ENCODE measurements at places on chromosomes 7 and 10.

DNA sequence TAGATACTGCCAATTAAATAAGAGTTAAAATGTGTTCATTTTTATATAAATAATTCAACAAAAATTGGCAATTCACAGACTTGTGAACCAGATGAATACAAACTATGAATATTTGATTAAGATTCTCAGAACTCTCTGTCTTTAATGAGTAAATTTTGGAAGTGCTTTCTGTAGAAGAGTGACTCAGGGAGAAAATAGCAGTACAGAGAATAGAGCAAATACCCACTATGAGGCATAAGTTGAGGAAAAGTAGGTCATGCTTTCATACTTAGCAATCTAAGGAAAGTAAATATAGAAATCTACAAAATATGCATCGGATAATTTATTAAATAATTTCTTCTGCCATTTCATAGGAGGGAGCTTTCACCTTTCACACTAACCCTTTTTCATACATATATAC, 117.7 kb upstream of the TMEM106B start:
- DNase-seq = no peak

GRCh38 chr10:78292250-78292981, 258.8 kb downstream of the RPS24 start:
- DNase-seq = no peak

GRCh38 chr7:1767524-1767923, 97.4 kb downstream of the ELFN1 start:
- peak; percentile 19 for DNase-seq

- DNase-seq = no peak
Measured at GRCh38 chr10:109891105-109891504, 32.2 kb downstream of the XPNPEP1 start.

GRCh38 chr10:117137031-117137910, 799 bp downstream of the VAX1 start:
- DNase-seq = no peak

DNA sequence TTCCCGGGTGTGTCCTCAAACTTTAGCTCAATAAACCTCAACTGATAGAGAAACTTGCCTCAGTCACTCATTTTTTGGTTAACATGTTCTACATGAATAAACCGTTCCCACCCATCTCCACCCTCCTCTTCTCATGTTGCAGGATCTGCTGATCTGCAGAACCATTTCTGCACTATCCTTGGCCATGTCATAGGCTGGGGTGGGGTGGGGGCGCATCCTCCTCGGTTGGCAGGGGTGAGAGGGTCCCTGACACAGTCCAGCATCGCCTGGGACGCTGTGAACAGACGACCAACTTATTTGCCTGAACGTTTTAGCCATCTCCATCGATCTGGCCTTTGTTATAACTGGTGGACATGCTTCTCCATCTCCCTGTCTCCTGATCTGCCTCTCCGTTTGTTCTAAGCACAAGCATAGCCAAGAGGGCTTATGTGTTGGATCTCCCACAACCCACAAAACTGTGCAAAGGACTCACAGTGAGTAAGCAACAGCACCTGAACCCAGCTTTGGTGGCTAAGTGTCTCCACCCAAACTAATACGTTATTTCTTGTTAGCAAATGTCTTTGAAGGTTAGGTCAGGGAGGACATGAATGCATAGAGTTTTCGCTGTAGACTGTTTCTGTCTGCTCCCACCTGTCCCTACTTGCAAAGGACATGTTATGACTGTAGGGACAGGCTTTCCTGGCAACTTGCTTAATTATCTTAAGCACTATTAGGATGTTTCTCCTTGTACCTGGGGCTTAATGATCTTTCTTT, 51.7 kb downstream of the PRKCQ start:
- no peak for DNase-seq

DNA sequence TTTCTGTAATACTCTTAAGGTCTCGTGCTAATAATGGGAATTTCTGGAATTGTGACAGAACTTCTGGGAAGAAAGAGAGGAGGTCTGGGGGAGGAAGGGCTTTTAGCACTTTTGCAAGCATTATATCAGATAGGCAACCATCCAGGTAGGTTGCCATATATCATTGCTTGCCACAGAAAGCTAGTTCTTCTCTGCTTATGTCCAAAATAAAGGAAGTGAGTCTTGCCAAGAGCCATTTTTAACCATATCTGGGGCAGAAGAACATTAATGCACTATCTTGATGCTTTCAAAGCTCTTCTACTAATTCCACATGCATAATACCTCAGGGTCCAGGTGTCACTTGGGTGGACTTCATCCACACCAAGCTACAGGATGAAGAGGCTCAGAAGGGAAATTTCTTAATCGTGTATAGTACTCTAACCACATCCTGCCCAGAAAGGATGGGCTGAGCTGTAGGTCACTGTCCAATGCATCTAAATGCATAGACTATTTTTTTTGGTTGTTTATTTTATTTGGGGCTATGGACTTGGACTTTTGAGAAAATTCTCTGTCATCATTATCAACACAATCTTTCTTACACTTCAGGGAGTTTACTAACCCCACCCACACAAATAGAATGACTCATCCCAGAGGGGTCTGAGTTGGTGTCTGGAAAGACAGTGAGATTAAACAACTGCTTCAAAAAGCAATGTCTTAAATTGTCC, 68.9 kb upstream of the ADO start:
- no peak for DNase-seq

DNA sequence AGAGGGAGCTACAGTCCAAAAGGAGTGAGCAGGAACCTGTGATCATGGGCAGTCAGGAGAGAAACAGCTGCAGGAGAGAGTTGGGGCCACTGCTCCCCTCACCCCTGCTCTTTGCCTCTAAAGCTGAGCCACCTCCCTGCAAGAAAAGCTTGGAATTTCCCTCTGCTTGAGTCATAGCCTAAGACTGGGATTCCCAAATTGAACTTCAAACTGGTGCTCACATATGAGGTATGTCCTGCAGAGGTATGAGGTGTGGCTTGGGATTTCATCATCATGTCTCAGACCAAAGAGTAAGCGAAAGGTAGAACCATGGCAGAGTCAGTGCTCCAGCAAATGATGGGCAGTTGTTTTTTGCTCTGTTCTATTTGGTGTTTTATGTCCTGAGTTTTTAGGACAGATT, 237.1 kb upstream of the NRP1 start:
- DNase-seq = no peak

- no peak for DNase-seq
Measured at GRCh38 chr10:72729528-72729927, 37.6 kb downstream of the MCU start.

DNA sequence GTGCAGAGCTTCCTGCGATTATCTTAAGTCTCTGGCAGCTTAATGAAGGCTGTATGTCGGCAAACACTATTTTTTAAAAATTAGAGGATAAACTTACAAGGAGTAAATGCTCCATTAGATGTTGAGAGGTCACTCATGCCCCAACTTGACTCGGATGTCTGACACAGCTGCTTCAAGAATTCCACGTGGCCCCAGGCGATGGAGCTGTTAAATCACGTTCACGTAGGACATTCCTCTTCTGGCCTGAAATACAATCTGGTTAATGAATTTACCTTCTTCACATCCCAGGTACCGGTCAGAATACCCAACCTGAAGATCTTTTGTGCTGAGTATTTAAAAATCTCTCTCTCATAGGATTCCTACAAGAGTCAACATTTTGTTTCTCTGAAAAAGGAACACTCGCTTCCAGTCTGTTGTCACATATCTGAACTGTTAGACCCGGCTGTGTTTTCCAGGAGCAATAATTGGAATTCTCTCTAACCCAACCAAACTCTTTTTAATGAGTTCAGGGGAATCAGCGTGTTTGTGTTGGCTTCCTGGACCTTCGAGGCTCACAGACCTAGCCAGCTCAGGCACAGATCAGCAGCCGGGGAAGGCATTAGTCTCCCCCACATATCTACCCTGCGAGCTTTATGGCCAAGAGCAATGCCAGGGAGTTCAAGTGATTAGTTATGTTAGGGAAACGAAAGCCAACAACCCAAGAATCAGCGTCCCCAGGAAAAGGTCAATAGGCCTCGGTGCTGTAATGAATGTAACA, 284.9 kb downstream of the FGFR2 start:
- DNase-seq = no peak

GRCh38 chr7:48298779-48299178, 127.5 kb downstream of the ABCA13 start:
- no peak for DNase-seq

DNA sequence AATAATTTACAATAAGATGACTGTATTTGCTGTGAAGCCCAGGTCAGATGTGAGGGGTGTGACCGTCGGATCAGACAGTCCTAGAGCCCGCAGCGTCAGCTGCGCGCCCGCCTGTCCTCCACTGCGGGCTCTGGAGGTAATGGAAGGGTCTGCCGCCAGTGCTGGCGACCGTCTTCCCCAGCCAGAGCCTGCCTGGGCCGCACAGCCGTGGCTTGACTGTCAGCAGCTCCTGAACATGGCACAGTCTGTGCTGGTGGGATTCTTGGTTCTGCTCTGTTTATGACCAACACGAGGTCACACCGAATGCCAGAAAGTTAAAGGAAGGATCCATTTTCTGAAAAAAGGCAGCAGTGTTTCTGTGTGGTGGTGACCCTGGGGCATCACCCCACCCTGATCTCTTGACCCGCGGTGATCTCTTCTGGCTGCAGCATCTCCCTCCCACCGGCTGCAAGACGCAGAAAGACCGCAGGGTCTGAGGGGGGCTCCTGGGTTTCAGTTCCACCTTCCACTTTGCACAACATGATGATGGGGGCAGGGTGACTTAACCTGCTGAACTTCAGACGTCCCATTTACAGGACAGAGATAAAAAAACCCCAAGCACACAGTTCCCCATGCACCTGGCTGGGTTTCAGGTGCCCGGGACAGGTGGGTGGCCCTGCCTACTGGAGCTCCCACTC, 103.7 kb downstream of the DNAJB6 start:
- DNase-seq = no peak

DNA sequence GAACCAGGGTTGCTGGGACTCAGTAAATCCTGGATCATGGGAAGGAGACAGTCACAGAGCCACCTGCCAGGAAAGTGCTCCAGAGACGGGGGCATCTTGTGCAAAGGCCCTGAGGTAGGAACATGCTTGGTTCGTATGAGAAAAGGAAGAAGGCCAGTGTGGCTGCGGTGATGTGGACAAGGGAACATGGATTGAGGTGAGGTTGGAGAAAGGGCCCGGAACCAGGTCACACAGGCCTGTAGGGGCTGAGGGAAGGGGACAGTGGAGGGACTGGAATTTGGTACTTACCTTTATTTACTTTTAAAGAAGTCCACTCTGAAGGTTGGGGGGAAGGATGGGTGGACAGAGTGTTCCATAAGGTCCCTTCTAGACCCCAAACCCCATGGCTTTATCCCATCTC, 32.9 kb upstream of the CXCL12 start:
- no peak for DNase-seq

DNA sequence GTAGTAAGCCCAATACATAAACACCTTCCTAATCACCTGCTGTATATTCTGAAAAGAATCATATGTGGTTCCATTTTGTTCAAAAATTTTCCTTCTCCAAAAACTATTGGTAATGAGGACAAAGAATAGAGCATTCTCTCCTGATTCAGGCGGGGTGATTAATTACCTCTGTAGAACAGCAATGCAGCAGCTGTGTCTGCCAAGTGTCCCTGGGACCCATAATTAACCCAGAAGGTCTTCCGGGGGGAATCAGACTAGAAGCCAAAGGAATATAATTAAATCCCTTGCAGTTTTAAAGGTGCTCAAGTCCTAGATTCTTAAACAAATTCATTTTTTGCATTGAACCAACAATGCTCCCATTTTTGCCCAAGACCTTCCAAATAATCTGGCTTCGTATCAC, 60.3 kb upstream of the ABLIM1 start:
- DNase-seq = no peak

DNA sequence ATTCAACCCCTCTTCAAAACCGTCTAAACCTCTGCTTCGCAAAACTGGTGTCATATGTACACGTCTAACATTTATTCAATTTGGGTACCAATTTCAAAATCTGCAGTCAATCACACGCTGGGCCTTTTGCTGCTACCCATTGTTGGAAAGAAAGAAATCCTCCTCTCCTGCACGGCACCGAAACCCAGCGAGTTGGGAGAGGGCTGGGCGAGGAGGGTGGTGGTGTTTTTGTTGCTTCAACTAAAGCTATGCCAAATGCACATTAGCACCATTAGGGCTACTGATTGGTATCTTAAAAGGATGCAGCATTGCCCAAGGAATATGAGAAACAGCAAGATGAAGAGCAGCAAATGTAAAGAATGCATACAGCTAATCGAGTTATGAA, 7.8 kb downstream of the EBF3 start:
- DNase-seq = no peak

DNA sequence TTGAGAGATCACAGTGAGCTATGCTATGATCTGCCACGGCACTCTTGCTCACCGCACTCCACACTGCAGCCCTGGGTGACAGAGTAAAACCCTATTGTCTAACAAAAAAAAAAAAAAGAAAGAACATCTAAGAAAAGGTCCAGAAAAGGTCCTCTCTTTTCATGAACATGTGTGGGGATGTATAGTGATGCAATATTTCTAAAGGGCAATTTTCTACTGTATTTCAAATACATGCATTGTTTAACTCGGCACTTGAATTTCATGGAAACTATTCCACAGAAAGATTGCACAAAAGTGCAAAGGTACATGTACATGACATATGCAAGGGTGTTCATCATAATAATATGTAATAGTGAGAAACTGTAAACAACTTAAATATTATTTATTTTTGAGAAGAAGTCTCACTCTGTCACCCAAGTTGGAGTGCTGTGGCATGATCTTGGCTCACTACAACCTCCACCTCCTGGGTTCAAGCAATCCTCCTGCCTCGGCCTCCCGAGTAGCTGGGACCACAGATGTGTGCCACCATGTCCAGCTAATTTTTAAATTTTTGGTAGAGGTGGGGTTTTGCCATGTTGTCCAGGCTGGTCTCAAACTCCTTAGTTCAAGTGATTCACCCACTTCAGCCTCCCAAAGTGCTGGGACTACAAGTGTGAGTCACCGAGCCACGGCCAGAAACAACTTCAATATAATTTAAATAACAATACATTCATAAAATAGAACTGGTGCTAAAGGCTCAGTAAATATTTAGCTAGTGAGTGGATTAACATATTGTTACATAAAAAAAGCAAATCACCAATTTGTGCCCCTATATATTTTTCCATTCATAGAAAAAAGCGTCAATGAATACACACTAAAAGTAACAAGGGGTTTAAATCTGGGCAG, 1.3 kb upstream of the PPRC1 start:
- DNase-seq = no peak

DNA sequence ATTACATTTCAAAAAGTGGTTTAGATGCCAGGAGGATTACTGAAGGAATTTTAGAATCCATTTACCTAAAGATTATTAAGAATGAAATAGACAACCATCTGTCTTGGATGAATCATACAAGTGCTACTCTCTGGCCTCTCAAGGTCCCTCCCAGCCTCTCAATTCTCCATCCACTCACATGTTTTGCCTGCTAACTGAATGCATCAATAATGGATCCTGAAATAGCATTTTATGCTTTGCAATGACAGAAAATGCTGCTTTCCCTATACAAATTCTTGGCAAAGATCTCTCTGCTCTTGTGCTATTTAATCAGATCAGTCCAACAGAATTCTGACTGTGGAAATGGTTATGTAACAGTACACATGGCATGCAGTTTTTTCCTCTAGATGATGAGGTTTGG, 68.1 kb downstream of the HBP1 start:
- DNase-seq = no peak

- no peak for DNase-seq
Measured at GRCh38 chr7:111265394-111265793, 174.5 kb downstream of the LRRN3 start.

Data from NCI-H774 (cell line).